ENCODE measurements at places on chromosomes 6 and 20.

GRCh38 chr6:42618686-42619085 is 54.9 kb downstream of the UBR2 start:
- DNase-seq, result no peak

DNA sequence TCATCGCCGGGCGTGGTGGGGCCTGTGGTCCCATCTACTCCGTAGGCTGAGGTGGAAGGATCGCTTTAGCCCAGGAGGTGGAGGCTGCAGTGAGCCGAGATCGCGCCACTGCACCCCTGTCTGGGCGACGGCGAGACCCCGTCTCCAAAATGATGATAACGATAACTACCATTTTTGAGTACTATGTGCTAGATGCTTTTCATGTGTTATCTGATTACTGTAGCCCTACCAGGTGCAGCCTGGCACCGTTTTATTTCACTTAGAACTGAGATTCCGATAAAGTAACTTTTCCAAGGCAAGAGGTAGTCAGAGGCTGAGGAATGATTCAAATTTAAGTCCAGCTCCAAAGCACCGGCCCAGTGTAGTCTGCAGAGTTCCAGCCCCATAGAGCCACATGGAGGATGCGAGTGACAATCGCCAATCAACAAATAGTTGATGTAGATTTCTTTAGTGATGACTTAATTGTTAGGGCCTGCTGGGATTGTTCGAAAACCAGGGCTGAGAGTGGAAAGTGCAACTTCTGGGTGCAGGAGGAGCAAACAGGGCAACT is 727 bp downstream of the ERMARD start:
- no peak for DNase-seq

DNA sequence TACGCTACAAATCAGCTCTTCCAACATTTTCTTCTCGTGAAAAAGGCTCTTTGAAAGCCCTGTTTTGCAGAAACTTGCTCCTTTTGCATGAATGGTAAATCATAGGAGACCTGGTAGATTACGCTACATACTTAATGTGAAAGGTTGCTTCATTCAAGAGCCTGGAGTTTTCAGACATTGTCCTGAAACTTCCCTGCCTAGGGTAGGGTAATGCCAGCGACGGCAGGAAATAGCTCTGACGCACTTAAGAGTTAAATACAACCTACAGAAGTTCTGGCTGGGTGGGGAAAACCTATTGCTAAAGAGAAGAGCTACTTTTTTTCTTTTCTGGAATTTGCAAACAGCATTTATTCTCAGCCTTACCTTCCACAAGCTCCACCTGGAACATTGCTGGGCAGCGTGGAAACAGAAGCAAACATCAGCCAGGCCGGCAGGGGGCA is 144.5 kb downstream of the LPA start:
- no peak for DNase-seq

- no peak for DNase-seq
Observed at GRCh38 chr20:43532416-43533055, 25.0 kb downstream of the L3MBTL1 start.

DNA sequence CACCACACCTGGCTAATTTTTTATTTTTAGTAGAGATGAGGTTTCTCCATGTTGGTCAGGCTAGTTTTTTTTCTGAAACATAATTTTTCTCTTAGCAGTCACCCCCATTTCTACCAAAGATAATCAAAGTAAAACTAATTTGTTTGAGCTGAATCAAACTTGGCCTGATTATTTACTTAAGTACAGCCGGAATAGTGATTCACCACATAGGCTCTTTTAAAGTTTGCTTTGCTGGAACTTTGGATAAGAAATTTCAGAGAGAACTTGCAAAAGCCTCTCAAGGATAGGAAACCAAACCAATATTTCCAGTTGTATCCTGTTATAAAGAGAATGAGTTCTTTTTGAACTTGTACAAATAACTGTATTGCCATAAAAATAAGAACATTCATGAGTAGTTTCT is 105.0 kb upstream of the SYNCRIP start:
- no peak for DNase-seq

GRCh38 chr20:63023936-63024571 is 17.3 kb upstream of the BHLHE23 start:
- DNase-seq, result no peak

DNA sequence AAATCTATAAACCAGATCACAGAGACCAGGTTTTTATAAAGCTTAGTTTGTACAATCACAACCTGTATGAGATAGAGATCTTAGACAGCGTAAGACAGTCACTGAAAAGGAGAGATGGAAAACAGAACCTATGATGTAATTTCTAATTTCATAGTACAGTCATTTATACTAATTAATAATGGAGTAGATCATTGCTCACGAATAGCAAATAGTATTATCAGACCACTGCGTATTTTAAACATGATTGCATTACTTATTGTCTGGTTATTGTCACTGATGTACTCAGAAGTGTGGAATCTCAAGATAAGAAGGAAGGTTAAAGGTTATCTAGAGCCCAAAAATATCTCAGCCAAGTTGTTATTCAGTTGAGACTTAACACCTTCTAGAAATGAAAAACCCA is 115.6 kb downstream of the KHDC1L start:
- DNase-seq, result no peak

DNA sequence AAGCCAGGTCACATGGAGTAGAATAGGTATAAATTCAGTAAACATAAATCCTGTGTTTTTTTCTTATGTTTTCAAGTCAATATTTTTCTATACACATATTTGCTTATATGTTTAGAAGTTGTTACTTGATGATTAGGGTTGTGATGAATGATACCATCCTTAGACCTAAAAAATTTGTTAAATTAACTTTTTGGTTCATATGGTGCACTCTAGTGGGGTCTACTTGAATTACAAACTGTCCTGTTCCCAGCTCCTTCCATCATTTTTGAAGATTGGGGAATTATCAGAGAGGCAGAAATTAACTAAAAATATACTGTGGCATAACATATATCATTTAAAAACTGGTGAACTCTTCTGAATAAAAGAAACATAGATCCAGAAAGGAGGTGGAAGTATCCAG is 48.3 kb upstream of the RIPPLY2 start:
- DNase-seq, result no peak

DNA sequence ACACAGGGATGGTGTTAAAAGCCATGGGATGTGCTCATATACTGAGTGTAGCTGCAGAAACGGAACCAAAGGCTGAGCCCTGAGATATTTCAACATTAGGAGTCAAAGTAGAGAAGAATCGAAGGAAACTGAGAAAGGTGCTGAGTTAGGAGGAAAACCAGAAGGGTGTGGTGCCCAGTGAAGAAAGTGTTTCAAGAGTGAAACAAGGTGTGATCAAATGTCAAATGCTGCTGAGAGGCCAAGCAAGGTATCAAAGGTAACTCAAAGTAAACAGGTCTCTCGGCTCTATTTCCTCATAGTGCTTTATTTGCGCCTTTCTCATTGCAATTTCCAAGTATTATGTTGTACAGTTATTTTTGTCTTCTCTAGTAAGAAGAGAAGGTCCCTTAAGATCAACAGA is 94.1 kb downstream of the PRDM1 start:
- no peak for DNase-seq

DNA sequence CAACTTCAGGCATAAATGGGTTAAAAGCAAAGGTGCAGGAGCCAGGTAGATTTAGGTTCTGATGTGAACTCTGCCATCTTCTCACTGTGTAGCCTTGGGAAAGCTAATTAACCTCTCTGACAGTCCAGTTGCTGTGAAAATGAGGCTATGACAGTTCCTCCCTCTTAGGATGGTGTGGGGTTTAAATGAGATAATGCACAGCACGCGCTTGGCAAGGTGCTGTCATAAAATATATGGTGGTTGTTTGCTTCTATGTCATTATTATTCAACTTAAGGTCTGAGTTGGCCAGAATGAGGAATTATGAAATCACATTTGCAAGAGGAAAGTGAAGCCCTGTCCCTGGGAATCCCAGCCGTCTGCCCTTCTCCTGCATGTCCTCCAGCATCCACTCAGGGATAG is 15.5 kb upstream of the BCAS1 start:
- no peak for DNase-seq

DNA sequence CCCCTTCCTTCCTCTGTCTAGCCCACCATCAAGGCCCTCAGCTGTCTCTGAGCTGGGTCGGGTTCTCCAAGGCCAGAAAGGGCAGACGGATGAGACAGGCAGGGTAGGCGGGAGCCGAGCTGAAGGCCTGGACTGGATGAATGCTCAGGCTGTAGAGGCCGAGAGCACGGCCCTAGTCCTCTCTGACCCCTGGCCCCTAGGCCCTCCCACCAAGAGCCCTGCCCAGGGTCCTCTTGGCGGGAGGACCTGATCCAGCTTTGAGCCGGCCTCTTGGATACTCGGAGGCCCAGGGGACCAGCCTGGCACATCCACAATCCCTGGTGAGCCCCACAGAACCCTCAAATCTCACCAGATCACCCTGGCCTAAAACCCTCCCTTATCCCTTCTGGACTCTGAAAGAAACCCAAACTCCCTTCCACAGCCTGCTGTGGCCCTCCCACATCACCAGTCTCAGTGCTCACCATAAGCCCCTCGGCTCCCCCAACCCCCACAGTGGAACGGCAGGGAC is 8.2 kb downstream of the ADISSP start:
- DNase-seq, result no peak

GRCh38 chr20:16518784-16519084 is 54.5 kb downstream of the KIF16B start:
- DNase-seq, result no peak

GRCh38 chr6:159899994-159900745 is 9.4 kb downstream of the MAS1 start:
- no peak for DNase-seq

DNA sequence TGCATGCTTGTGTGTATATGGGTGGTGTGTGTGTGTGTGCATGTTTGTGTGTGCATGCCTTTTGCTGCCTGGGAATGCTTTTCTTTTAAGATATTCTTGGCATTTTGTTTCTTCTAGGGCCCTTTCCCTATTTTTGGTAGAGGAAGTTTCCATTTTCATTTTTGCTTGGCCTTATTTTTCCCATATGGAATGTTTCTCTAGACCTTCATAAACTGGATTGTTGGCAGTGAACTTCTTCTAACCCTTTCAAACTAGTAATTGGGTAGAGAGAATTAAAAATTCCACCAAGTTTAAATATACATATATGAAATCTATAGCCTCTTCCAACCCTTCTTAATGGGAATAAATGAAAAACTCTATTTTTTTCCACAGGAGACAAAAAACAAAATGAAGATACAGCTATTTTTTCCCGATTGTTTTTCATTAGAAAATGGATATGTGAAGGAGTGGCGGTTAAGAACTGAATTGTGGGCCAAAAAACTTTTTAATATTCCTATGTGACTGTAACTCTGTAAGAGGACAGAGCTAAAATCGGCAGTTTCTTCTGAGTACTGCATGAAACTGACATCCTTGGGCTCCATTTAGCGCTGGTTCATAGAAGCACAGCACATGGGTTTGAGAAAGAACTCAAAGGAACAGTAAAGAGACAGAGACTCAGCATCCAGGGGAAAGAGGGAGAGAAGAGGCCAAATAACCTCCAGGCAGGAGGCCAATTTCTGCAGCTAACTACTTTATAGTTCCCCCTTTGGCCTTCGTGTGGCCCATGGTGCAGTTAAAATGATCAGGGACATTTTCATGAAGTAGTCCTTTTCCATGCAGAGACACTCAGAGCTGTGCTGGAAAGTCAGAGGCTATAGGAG is 102.1 kb downstream of the TMEM170B start:
- DNase-seq, result no peak

- DNase-seq, result no peak
Observed at GRCh38 chr6:163761481-163761880, 347.0 kb downstream of the QKI start.

GRCh38 chr6:119030759-119031158 is 47.7 kb downstream of the FAM184A start:
- no peak for DNase-seq

DNA sequence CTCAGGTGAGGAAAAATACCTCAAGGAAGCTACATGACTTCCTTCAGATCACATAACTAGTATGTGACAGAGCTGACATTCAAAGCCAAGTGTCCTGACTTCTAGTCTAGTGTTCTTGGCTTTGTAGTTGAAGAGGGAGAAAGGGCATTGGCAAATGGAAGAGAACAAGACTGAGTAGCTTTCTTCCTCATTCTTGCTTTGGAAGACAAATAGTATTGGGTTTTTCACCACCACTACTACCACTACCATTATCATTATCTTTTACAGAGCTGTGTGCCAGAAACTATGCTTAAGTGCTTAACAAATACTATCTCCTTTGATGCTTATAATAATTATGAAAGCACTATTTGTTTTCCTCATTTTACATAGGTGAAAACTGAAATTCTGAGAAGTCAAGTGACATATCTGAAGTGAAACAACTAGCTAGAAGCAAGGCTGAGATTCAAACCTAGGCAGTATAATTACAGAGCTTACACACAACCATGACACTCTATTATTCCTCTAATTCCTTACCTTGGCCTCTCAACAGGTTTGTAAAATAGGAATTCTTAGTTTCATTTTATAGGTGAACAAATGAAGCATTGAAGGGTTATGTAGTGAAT is 6.8 kb downstream of the ACSS2 start:
- DNase-seq, result no peak

DNA sequence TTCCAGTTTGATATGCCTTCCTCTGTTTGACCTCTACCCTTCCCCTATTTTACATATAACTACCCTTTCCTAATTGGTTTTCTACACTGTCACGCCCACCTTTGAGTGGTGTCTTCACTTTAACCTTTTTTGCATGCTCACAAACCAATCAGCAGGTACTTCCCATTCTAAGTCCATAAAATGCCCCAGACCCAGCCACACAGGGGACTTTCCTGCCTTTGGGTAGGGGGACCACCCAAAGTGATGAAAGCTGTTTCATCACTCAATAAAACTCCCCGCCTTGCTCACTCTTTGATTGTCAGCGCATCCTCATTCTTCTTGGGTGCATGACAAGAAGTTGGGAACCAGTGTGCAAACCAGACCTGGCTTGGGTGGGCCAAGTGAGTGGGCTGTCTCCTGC is 20.5 kb upstream of the SNRPC start:
- DNase-seq, result no peak

DNA sequence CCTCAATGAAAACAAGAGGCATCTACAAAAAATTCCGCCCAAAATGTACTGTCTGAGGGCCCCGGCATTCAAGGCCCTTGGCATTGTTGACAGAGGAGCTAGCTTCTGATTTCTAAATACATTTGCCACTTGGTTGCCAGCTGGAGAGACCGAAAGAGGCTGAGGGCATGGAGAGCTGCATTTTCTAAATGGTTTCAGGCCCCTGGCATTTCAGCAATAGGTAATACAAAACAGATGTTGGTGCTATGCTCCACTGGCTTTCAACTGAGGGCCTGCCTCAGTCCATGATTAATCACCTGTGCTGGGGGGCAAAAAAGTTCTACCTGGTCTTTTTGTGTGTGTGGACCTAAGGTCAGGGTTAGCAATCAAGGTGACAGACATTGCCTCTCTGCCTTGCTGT is 79.5 kb upstream of the ISM1 start:
- no peak for DNase-seq

DNA sequence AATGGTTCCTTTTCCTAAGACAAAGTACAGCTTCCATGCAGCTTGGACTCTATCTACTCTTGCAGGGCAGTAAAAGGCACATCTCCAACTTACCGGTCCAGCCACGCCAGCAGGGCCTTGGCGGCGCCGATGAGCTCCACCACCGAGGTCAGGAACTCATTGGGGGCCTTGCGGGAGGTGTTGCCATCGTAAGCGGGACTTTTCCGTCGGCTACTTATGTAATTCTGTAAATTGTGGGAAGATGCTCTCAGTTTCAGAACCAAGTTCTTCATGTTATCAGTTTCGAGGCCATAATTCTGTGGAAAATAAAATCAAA is 68.5 kb downstream of the CNKSR3 start:
- DNase-seq, result no peak

GRCh38 chr20:61937146-61937962 is 128.3 kb downstream of the TAF4 start:
- DNase-seq, result no peak
